HAP-1 (cell line): ENCODE measurements at places on chromosomes 1 and 21.

DNA sequence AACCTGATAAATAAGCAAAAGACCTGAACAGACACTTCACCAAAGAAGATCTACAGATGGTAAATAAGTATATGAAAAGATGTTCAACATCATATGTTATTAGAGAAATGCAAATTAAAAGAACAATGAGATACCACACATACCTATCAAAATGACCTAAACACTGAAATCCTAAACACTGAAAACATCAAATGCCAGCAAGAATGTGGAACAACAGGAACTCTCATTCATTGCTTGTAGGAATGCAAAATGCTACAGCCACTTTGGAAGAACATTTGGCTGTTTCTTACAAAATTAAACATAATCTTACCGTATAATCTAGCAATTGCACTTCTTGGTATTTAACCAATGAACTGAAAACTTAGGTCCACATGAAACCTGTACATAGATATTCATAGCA, 14.9 kb upstream of the PIGK start:
- no peak for DNase-seq

- peak; percentile 70 for DNase-seq
Observed at GRCh38 chr1:18603212-18603852, 27.3 kb upstream of the PAX7 start.

- peak; percentile 64 for DNase-seq
Observed at GRCh38 chr21:42654179-42654912, 925 bp downstream of the PDE9A start.

GRCh38 chr1:174724219-174724618, 275.5 kb upstream of the CACYBP start:
- no peak for DNase-seq

- peak; percentile 84 for DNase-seq
Observed at GRCh38 chr1:61588736-61589672, 135.9 kb downstream of the TM2D1 start.

- peak; percentile 60 for DNase-seq
Observed at GRCh38 chr1:117060441-117061317, 553 bp downstream of the TTF2 start.

GRCh38 chr1:213186168-213186567, 135.1 kb downstream of the RPS6KC1 start:
- DNase-seq, result no peak

DNA sequence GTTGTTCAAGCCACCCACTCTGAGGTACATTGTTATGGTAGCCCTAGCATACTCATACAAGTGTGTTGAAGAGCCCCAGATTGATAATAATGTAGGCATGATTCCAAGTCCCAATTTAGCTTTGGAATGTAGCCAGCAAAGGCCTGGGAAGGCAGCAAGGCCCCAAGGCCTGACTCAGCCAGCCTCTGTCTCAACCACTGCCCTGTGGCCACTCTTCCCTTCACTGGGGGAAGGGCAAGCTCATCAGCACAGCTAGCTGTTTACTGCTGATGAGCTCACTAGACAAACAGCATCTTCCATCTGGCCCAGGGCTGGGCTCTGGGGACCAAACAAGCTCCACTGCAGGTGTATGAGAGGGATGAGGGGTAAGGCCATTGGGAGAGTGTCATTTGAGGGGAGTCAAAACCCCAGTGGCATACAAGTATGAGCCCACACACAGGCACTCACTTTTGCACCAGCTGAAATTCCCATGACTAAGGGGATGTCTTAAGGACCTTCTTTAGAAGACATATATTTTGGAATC, 2.2 kb upstream of the IRF6 start:
- DNase-seq, result no peak

DNA sequence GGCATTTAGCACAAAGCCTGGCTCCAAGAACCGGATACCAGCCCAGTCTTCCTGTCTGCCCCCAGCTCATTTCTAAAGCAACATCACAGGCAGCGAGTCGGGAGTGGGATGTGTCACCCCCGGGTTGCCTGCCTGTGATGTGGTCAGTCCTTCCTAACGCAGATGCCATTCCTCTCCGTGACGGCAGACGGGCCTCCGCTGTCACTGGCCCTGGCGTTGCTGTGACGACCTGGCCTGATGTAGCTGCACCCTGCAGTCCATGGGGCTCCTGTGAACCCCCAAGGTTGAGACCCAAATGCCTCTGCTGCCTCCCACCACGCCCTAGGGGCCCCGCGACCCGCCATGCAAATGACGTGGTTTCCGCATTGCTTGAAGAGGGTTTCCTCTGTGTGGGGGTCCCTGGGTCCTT, 12.3 kb downstream of the TNFRSF1B start:
- no peak for DNase-seq

DNA sequence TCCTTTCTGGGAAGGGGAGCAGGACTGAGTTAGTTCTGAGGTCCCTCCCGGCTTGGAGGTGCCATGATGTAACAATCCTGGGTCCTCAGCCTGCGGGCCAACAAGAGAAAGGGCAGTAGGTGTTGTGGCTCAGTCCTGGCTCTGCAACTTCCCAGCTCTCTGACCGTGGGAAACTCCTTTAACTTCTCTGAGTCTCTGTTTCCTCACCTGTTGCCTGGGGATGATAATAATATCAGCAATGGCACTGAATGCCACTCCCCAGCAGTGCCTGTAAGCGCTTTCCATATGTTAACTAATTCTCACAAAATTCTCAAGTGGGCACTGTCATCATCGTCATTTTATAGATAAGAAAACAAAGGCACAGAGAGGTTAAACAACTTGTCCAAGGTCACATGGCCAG, 2.3 kb downstream of the PADI3 start:
- DNase-seq, result no peak

- no peak for DNase-seq
Observed at GRCh38 chr21:39781331-39781730, 36.3 kb downstream of the IGSF5 start.
